ENCODE measurements at places on chromosomes 12 and 14.

- DNase-seq = no peak
These were observed 3.3 kb downstream of the COL2A1 start for GRCh38 chr12:48000878-48001504.

GRCh38 chr12:94012590-94012989 is 135.8 kb upstream of the PLXNC1 start:
- no peak for DNase-seq

DNA sequence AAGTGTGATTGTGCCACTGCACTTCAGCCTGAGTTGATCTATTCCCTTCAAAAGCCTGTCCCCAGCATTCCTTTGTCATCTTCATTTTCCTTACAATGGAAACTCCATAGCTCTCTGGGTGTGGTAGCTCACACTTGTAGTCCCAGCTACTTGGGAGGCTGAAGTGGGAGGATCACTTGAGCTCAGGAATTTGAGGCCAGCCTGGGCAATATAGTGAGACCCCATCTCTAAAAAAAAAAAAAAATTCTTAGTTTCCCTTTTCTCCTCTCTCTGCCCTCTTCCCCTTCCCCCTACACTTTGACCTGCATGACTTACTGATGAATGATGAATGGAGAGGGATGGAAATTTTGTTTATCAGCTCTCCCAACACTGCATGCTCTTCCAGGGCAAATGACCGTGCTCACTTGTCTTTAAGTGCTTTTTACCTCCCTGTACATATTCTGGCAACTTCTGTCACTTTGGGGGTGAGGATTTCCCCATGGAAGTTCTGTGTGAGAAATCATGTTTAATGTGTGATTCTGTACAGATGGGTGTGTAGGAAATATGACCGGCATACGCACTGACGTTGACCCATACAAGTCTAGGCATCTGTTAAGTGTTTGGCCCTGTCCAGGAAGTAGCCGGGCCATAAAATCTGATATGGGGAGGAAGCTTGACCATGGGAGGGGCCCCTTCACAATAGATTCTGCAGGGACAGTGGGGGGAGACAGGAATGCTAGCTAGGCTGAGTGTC is 65.4 kb downstream of the ZFP36L1 start:
- no peak for DNase-seq

- no peak for DNase-seq
These were observed 90.1 kb downstream of the LMNTD1 start for GRCh38 chr12:25463005-25463404.

- DNase-seq = peak; percentile 72
These were observed 22.4 kb upstream of the PDE1B start for GRCh38 chr12:54526812-54527630.

DNA sequence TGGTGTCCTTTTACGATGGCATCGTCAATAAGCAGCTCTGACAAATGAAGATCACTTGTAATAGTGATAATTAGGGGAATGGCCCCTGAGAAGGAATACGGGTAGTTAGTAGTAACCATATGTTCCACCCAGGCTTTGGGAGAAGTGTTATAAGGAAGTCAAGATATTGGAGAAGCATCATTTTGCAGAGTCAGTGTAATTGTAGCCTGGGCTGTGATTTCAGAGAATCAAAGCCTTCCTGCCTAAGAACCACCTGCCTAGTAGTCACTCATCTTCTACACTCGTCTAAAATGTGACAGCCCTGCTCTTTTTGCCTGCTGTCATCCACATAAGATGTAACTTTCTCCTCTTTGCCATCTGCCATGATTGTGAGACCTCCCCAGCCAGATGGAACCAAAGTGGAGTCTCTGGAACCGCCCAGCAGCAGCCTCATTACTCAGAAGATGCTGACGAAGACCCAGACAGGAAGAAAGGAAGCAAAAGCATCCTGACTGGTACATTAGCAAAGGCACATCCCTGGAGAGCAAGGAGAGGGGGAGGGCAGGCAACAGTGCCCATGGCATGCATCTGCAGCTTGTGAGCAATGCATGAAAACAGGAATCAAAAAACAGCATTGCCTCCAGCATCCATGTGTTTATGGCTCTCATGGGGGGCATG is 12.6 kb upstream of the EDDM3A start:
- DNase-seq = no peak

- DNase-seq = peak; percentile 54
These were observed 84.6 kb downstream of the ESR2 start for GRCh38 chr14:64209444-64210131.

GRCh38 chr14:23101213-23101970 is 3.4 kb downstream of the CIROP start:
- DNase-seq = no peak

DNA sequence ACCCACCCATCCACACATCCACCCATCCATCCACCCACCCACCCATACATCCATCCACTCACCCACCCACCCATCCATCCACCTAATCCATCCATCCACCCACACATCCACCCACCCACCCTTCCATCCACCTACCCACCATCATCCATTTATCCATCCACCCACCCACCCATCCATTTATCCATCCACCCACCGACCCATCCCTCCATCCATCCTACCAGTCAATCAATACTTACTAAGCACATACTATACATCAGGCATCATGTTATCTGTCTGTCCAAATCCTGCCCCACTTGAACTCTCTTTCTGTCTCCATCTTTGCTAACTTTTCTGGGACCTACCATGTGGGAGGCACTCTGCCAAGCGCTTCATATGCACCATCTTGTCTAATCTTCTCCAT is 15.4 kb downstream of the GALNT9 start:
- DNase-seq = no peak

DNA sequence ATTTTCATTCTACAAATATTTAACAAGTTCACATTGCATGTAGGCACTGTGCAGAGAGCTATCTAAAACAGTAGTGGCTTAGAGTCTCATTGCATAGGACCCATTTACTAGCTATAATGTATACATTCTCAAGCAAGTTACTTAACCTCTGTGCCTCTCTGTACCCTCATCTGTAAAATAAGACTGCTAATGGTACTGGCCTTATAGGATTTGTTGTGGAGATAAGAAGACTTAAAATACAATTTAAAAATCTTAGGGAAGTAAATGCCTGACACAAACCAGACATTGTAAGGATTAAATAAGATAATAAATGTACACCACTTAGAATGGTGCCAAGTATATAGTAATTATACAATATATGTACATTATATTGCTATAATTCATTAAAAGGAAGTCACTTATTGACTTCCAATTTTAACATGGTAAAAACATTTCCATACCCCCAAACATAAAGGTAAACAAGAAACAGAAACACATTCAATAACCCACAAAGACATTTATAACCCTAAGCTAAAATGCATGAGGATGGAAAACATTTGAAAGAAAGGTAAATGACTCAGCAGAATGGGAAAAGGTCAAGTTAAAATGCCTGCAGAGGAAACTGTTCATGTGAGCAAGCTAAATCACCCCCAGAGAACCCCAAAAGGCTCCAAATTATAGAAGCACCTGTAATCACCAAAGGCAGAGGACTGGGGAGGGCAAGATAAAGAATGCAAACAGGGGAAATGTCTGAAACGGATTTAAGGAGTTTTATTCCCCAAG is 30.8 kb downstream of the RPS6KA5 start:
- DNase-seq = no peak
